ENCODE measurements at places on chromosomes 1 and 21.

- DNase-seq: no peak
Measured at GRCh38 chr21:17527240-17527639, 14.4 kb downstream of the CXADR start.

DNA sequence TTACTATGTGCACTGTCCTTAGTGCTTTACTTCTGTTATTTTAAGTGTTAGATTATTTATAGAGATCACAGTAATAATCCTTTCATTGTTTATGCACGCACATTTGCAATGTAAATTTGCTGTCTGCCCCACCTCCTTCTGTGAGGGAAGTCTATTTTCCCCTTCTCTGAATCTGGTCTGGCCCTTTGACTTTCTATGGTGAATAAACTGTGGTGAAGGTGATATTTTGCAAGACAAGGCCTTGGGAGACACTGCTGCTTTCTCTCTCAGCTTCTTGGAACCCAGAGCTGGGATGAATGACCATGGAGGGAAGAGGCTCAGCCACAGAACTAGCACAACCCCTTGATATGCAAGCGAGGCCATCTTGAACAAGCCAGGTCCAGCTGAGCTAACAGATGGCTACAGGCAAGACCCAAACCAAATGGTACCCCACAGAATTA is 156.3 kb downstream of the ST6GALNAC3 start:
- no peak for DNase-seq

GRCh38 chr1:223129229-223129901 is 13.7 kb downstream of the TLR5 start:
- DNase-seq: no peak

GRCh38 chr21:37582590-37582989 is 216.0 kb downstream of the DYRK1A start:
- DNase-seq: no peak

GRCh38 chr1:157782931-157783330 is 6.0 kb upstream of the FCRL2 start:
- DNase-seq: no peak

GRCh38 chr1:93810316-93810715 is 68.7 kb downstream of the DNTTIP2 start:
- DNase-seq: no peak

DNA sequence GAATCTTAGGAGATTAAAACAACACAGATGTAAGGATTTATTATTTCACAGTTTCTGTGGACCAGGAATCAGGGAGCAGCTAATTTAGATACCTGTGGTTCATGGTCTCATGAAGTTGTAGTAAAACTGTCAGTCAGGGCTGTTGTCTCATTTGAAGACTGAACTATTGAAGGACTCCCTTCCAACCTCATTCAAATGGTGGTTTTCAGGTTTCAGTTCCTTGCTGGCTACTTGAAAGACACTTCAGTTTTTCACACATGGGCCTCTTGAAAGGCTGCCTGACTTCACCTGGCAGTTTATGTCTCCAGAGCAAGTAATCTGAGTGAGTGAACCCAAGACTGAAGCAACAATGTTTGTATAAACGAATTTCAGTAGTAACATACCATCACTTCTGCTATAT is 915.9 kb downstream of the PLA2G4A start:
- DNase-seq: no peak

- DNase-seq: no peak
Measured at GRCh38 chr1:35553851-35554250, 3.4 kb downstream of the KIAA0319L start.

DNA sequence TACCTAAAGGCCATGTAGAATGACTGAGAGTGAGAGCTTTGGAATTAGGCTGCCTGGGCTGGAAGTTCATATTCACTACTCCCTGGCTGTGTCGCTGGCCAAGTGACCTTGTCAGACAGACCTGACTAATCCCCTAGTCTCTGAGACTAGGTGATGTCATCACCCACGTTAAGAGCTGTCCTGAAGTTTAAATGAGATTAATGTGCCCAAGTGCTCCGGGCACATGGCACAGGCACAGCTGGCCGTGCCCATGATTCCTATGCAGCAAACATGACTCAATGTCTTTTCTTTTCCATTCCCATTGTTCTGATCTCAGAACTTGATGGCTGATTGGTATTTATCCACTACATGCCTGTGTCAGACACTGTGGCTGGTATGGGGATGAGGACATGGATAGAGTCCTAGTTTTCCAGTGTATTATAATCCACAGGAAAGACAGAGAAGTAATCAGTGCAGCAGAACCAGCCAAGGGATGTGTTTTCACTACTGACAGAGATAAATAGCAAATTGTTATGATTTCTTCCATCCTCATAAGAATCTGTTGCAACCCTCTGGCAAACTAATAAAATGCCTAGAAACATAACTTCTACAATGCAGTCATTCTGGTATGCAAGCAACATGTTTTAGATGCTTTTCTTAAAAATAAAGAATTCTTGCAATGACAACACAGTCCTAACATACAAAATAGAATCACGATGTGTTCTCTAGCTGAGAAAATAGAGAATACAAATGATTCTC is 180.9 kb downstream of the PCP4 start:
- no peak for DNase-seq
